ENCODE measurements at places on chromosomes 16 and 17. TPM values are rescaled to one million over a fixed set of nuclear protein-coding genes. Genes with fewer than 3 reads are reported as not detected.

The KRT9 gene
- total RNA-seq = not detected

The HOXB9 gene
- total RNA-seq = not detected

The GRAPL gene
- 3.7 TPM for total RNA-seq

The ZNF469 gene
- 4.1 TPM for total RNA-seq

The CDYL2 gene
- total RNA-seq = 51.9 TPM

The CCL5 gene
- not detected for total RNA-seq

The SLC16A6 gene
- total RNA-seq = 6.8 TPM

The TP53TG3B gene
- total RNA-seq = not detected

The FBXW10B gene
- total RNA-seq = 1.2 TPM

GRCh38 chr17:76500747-76501017, 541 bp downstream of the RHBDF2 start:
- no peak for DNase-seq

DNA sequence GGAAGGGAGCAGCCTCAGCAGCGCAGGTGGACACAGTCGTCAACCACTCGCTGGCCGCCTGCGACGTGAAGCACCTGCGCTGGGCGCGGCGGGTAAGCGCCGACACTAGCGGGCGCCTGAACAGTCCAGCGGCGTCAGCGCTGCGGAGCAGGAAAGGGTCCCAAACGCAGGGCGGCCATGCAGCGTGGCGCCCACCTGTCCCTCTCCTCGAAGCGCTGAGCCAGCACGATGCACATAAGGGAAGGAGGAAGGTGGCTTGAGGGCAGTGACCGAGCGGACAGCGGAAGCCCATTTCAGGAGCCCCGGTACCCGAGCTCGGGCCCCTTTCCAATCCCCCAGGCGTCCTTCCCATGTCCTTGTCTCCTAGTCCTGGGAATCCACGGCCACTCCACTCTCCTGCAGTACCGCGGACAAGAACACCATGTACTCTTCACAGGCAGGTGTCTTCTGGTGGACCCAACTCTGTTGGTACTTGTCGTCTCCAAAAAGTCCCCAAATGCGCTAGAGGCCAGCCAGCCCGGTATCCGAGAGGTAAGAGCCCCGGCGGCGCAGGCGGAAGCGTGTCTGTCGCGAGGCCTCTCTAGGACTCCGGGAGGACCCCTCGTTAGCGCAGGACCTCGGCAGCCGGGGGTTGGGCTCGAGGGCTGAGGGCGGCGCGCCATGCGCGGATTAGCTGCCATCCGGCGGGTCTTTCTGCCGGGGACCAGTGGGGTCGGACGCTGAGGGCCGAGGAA, 14.4 kb downstream of the ZNF232 start:
- peak; percentile 86 for DNase-seq

- no peak for DNase-seq
These were observed 24.7 kb downstream of the LIMD2 start for GRCh38 chr17:63675231-63675606.

DNA sequence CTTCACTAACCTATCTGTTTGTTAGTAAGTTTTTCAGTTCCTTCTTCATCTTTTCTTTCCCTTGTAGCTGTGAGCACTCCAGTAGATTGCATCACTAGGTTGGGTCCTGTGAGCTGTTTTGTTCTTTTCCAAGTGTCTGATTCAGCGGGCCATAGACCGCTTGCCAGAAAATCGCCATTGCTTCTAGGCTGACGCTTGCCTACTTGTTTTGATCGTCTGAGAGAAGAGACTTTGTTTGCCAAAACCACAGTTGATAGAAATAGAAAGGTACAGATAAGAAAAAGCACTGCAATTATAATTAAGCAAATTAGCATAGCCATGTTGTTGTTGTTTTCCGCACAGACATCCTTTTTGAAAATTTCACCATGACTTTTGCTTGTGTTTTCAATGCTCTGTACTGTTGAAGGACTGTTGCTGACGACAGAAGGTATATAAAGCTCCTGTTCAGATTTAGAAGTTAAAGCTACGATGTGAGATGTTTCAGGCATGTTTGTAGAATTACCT, 3.1 kb downstream of the EVI2A start:
- peak; percentile 86 for DNase-seq

GRCh38 chr17:39808409-39808997, 55.6 kb downstream of the IKZF3 start:
- DNase-seq = no peak

DNA sequence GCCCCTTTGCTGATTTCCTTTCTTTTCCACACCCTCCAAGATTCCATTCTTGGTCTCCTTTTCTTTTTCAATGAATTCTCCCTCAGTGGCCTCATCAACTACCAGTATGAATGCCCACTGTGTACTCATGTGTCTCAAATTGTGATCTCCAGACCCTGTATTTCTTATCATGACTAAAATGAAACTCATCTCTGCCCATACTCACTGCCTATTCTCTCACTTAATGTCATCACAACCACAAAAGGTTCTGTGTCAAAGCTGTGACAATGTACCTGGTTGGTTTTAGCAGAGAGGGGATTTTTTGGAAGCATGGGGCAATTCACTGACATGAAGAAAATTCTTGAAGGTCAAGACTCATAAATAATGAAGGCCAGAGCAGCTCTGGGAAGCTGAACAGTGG, 11.5 kb upstream of the TBX4 start:
- DNase-seq = no peak

DNA sequence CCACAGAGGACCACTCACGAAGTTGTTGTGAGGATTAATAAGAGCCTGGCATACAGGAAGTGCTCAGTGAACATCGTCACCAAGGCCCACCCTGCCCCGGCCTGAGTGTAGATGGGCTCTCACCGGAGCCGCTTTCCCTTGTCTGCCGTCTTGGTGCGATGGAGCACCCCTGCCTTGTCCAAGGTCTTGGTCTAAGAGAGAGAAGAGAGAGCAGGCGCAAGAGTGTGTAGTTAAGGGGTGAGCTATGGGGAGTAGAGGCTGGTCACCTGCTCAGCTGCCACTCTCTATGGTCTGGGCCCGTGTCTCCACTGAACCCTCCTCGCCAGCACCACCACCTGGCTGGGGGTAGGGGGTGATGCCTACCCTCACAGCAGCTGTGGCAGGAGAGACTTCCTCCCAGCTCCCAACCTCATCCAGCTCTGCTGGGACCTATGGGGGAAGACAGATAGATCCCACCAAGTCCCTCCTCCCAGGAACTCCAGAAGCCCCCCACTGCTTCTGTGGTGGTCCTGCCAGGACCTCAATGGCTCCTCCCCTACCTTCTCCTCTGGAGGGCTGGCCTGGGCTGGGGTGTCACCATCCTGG, 28.7 kb downstream of the ARHGAP27 start:
- DNase-seq = no peak

DNA sequence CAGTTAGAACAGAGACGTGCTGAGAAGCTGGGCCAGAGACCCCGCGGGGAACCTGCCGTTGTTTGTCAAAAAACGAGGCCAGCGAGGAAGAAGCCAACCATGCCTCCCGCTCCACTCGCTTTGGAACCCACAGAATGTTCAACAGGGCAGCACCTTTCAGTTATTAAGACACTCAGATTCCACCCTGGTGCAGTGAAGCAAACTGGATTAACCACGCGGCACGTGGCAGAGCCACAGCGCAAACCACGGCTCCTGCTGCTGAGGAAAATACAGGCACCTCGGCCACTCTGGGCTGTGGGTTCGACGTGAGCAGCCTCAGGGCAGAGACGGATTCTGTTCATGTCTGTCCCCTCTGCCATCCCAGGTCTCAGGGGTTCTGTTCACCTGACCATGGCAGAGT, 24.4 kb downstream of the ALOX15 start:
- DNase-seq = no peak

- no peak for DNase-seq
These were observed 14.9 kb downstream of the CMTM4 start for GRCh38 chr16:66681676-66682075.

DNA sequence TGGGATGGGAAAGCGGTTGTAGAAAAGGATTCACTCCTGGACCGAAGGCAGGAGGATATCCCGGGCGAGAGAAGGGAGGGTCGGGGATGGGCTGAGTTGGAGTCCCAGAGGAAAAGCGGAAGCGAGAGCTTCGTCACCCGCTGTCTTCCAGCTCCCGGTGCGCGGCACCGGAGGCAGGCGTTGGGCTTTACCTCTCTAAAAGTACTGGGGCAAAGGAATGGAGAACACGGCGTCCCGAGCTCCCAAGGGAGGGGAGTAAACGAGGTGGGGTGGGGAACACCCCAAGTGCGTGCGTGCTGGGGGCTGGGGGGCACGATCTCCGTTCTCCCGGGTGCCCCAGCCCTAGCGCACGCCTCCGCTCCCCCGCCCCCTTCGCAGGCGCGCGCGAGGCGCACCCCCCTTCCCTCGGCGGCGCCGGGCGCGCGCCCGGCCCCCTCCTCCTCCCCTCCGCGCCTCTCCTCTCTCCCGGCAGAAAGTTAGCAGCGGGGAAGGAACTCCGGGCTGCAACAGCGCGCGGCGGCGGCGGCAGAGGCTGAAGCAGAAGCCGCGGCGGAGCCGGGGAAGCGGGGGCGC, at the start of gene HS3ST4:
Gene HS3ST4, plus strand, starts transcription at position 441 of the 573 bp plus-strand sequence.
- no peak for DNase-seq

DNA sequence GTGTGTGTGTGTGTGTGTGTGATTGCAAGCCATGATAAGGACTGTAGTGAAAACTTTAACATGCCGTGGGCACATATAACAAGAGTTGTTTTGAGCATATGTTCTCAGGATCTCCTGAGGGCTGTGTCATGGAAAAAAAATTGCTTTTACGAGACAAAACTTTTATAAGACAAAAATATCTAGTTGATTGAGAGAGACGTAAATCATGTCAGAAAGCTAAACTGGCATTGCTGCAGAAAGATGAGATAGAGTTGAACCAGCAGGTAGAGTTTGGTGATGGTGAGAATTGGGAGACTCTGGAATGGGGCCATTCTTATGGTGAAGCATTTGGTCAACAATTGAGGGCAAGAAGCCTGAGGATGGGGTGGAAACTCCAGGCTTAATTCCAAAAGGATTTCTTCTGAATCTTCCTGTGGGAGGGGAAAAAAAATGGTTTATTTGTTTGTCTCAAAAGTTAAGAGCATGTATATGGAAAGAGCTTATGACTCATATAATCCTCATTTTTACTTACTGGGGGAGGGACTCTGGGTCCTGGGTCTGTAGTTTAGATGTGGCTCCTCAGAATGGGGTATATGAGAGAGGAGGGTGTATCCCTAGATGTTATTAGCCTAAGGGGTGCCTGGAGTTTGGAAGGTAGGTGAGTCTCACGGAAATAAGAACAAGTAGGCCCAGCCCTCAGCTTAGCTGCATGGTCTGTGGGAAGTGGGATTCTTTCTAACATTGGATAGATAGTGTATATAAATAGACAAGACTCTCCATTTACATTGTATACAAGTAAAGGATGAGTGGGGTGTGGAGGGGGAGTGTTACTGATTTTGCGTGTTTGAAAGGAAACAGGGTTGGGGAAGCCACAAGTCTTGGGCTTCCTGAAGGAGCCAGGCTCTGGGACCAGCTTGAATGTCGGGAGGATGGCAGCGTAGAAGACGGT, 7.1 kb downstream of the MINK1 start:
- no peak for DNase-seq

GRCh38 chr17:72822358-72823023, 270.0 kb downstream of the SLC39A11 start:
- no peak for DNase-seq

DNA sequence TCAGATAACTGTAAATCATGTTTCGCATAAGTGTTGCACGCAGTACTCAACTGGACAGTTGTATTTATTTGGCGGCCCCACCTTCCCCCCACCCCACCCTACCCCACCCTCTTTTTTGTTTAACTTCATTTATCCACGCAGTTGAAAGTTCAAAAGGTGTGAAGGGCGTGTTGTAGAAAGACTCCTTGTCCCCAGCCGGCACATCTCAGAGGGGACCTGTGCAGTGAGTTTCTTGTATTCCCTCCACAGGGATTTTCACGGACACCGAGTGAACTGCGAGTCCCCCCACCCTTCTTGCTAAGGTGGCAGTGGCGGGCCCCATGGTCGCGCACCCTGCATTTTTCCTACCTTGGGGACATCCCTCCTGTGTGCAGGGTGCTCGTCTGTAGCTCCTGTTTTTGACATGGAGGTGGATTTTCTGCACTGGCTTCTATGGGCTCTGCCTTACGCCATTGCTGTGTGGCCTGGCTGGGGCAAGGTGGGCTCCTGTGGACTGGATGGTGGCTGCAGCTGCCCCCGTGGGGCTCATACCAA, 36.2 kb downstream of the ADCY7 start:
- DNase-seq = no peak

DNA sequence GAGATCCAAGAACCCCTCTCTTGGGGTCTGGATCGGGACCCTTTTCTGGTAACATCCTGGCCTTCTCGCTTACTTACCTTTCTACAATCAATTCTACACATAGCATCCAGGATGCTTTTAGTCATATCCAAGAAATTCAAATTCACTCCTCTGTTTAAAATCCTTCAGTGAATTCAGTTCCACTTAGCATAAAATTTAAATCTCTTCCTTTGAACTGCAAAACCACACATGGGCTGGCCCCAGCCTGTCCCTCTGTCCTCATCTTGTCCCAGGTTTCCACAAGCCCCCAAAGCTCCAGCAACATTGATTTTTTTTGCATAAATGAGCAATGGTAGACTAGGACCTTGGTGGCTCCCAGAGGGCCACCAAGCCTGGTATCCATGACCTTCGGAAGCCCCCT, 96.4 kb upstream of the C16orf82 start:
- DNase-seq = no peak

DNA sequence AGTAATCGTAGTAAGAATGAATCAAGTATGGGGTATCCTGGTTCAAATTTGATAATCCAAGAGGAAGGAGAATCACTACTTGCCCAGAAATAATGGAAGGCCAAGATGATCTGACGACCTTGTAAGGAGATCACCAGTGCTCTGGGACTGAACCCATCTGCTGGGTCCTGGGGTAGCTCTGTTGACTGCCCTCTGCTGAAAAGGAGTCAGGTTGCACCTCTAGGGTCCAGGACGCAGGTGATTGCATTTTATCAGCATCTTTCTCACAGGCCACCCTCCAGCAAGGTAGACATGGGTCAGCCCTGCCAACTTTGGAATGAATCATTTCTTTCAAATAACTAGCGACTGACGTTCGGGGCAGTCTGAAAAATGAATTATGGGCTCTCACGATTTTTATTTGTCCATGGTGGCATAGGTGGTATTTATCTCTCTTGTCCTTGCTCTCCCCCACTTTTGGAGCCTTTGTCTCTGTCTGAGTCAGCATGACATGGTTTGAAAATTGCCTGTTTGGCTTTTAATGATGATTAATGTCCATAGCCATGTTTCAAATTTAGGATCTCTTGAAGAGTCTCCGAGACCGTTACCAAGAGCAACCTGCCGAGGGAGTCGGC, 163.7 kb downstream of the MSI2 start:
- DNase-seq = no peak

GRCh38 chr16:78025631-78026030, 3.3 kb downstream of the CLEC3A start:
- DNase-seq = no peak

GRCh38 chr16:77840093-77840492, 51.7 kb downstream of the VAT1L start:
- no peak for DNase-seq

- DNase-seq = peak; percentile 64
These were observed 51.8 kb downstream of the BEAN1 start for GRCh38 chr16:66478733-66479511.
